ENCODE measurements at places on chromosomes 12 and 14.

GRCh38 chr12:3491938-3492792, 1.2 kb downstream of the PRMT8 start:
- peak; percentile 79 for DNase-seq

GRCh38 chr14:106491851-106492250, 965.5 kb downstream of the TMEM121 start:
- DNase-seq = no peak

DNA sequence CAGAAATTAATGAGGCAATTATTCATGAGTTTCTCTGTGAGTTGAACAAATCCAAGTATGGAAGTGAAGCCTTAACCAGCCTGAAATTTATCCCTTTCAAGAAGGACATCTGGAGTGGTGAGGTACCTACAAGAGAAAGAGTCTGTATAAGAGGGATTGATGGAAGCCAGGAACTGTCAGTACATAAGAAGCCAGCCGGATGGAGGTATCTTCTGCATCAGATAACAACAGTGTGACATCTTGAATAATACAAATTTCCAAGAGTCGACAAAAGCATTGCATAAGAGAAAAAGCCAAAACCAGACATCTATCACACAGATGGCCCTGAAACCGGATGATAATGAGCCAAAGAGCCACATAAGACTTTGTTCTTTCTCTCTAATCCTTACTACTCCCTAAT, 781.2 kb downstream of the FLRT2 start:
- no peak for DNase-seq

DNA sequence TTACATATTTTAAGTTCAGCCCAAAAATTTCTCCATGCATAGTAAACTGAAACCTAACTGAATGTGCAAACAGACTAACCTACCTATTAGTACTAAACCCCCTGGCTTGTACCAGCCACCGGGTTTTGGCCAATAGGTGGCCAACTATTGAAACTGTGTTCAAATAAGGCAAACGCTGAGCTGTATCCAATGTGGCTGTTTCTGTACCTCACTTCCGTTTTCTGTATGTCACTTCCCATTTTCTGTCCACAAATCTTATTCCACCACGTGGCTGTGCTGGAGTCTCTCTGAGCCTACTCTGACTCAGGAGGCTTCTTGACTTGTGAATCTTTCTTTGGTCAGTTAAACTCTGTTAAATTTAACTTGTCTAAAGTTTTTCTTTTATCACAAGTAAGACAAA, 6.0 kb upstream of the FBXO34 start:
- no peak for DNase-seq

GRCh38 chr14:87830443-87831096, 162.4 kb downstream of the GALC start:
- no peak for DNase-seq

GRCh38 chr12:89153341-89153740, 199.0 kb downstream of the DUSP6 start:
- no peak for DNase-seq

- DNase-seq = no peak
Measured at GRCh38 chr12:116773276-116773731, 35.2 kb downstream of the RNFT2 start.

- DNase-seq = no peak
Measured at GRCh38 chr14:80575763-80576162, 364.5 kb upstream of the DIO2 start.

GRCh38 chr12:80867941-80868340, 69.8 kb downstream of the LIN7A start:
- no peak for DNase-seq

DNA sequence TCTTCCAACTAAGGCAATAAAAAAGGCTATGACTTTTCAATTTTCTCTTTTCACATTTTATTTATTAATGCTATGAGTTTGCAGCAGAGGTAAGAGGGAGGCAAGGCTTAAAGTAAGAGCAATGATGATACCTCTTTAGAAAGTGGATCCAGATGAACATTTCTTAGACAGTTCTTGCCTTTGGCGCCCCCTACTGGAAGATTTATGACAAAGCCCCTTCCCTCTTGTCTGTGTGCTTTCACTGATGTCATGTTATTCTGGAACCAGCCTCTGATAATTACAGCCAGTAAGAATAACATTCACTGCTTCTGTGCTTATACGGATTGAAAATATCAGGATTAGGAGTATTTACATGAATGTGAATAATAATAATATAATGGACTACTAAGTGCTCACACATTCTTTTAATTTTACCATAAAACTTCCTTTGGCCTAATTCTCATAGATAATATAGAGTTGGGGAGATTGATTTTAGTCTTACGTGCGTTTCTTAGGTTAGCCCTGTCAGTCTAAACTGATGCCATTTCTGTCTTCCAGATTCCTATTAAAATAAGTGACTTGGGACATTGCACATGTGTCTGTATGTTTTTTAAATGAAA, 1929.9 kb upstream of the SEL1L start:
- peak; percentile 33 for DNase-seq

GRCh38 chr12:7091660-7092228, 501 bp downstream of the C1R start:
- peak; percentile 67 for DNase-seq

GRCh38 chr14:86404989-86405649, 875.2 kb downstream of the FLRT2 start:
- DNase-seq = no peak

DNA sequence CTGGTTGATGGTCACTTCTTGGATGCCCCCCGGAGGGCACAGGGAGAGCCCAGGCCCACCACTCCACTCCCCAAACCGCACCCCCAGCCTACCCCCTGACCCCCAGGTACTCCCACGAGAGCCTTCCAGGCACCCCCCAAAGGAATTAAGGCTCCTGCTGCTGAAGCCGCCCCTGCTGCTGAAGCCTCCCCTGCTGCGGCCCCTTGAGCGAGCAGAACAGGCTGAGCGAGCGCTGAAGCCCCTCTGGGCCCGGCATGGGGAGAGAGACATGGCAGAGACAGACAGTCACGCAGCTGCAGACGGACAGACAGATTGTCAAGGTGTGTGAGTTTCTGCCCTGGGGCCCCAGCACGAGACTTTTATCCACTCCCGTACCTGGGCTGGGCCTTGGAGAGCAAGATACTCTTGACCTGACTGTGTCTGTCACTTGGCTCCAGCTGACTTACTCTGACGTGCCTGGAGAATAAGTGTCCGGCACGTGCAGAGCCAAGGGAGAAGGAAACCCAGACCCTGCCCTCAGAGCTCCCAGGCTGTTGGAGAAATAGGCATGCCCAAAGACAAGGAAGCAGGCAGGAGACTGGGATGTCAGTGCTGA, at the start of gene KRT78:
TSS of gene KRT78 (minus strand) at position 334 of the 595 bp plus-strand sequence. CDS start at position 270, 64 bp downstream.
- DNase-seq = no peak

DNA sequence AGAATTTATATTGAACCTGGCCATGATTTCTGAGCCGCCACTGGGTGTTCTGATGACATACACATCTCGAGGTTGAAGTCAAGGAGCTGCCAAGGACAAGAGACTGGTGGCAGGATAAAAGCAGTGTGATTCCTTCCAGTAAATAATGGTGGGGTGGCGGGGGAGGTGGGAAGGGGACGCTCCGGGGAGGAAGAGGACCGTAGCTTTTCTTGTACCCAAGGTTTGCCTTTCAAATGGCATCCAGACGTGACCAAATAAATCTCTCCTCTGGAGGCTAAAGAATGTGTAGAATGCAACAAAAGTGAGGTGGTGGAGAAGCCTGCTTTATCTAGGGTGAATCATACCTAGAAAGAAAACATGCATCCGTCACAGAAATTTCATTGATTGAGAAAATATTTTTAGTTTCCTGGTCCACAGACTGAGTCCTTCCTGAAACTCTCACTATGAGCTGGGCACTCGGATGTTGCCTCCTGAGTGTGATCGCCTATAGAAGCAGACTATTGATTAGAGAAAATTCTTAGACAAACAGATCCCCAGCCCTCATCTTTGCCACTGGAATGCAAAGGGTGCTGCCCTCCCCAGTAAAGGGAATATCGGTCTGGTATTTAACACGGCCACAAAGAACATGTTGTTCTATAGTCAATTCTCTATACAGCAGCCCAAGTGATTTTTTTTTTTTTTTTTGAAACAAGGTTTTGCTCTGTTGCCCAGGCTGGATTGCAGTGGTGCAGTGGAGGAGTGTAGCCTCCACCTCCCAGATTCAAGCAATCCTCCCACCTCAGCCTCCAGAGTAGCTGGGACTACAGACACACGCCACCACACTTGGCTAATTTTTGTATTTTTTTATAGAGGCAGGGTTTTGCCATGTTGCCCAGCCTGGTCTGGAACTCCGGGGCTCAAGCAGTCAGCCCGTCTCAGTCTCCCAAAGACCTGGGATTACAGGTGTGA, 112.1 kb downstream of the DPF3 start:
- no peak for DNase-seq

DNA sequence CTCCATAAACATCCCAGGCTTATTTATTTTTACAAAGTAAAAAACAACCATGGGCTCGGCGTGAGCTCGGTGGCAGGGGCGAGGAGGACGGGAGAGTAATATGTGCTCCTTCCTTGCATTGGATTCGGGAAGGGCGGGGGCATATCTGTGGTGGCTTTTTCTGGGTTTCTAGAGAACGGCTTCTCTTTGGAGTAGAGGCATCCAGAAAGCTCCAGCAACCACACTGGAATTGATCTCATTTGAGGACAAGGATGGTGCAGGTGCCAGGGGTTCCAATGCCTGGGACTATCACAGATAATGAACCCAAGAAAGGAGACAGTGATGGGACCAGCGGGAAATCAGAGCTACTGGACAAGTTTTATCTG, 18.9 kb downstream of the ADGRD1 start:
- DNase-seq = no peak

DNA sequence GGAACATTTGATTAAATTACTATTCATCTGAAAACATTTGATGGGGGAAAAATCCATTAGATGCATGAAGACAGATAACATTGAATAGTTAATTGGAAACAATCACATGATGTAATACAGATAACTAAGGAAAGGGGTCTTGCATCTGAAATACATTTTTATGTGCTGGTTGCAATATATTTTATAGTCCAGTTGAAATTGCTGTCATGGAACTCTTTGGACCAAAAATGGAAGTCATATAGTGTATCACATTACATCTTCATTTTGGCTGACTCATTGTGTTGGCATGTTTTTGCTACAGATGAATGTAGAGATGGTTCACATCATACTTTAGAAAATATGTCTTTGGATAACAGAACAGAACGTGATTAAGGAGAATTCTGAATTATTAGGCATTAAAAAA, 43.0 kb upstream of the GNPNAT1 start:
- no peak for DNase-seq

DNA sequence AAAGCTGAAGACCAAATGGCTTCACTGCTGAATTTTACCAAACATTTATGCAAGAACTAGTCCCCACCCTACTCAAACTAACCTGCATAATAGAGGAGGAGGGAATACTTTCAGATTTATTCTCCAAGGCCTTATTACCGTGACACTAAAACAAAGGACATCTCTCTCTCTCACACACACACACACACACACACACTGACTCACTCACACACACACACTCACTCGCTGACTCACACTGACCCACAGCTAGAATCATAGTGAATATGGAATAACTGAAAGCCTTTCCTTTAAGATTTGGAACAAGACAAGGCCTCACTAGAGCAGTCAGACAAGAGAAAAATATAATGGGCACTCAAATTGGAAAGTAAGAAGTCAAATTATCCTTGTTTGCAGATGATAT, 1014.1 kb downstream of the TMTC2 start:
- no peak for DNase-seq

GRCh38 chr12:68800294-68800693, 7.7 kb upstream of the MDM2 start:
- DNase-seq = no peak

GRCh38 chr14:21068521-21069387, 1.4 kb upstream of the ARHGEF40 start:
- peak; percentile 73 for DNase-seq

DNA sequence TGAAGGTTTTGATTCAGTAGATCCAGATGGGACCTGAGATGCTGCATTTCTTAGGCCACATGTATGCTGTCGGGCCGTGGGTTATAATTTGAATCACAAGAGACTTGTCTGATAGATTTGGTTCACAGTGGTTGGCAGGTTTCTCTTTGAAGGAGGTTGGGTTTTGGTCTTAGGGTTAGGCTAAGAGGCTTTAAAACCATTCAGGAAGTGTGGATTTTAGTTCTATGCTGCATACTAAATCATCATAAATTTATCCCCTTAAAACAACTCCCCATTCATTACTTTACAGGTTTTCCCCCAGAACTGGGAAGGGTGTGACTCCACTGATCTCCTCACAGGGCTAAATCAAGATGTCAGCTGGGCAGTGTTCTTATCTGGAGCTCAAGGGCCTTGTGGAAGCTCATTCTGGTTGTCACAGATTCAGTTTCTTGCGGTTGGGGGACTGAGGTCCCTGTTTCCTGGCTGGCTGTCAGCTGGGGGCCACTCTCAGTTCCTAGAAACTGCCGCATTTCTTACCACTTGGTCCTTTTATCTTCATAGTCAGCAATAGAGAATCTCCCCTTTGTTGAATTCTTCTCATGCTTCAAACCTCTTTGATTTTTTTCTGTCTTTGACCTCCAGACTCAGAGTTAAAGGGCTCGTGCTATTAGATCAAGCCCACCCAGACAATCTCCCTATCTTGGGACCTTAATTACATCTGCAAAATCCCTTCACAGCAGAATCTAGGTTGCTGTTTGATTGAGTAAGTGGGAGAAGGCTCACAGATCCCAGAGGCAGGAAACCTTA, 20.6 kb upstream of the PCNX1 start:
- no peak for DNase-seq

GRCh38 chr14:46048127-46048526, 603.5 kb downstream of the RPL10L start:
- no peak for DNase-seq

DNA sequence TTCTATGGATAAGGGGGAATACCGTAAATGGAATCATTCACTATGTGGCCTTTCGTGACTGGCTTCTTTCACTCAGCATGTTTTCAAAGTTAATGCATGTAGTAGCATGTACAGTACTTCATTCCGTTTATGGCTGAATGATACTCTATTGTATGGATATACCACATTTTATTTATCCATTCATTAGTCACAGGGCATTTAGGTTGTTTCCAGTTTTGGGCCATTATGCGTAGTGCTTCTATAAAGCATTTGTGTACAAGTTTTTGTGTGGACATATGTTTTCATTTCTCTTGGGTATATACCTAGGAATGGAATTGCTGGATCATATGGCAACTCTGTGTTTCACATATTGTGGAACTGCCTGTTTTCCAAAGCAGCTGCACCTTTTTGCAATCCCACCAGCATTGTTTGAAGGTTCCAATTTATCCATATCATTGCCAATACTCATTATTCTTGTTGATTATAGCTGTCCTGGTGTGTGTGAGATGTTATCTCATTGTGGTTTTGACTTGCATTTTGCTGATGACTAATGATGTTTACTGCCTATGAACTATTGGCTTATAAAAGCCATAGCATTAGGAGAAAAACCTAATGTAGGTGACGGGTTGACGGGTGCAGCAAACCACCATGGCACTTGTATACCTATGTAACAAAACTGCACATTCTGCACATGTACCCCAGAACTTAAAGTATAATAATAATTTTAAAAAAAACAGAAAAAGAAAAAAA, 45.5 kb downstream of the ATF7IP start:
- DNase-seq = no peak

- no peak for DNase-seq
Measured at GRCh38 chr14:89279649-89280232, 137.3 kb downstream of the FOXN3 start.

GRCh38 chr12:129532707-129533499, 370.9 kb downstream of the TMEM132D start:
- no peak for DNase-seq

All from femur (tissue), 1 donor.